ENCODE measurements at places on chromosomes 3 and 15.

DNA sequence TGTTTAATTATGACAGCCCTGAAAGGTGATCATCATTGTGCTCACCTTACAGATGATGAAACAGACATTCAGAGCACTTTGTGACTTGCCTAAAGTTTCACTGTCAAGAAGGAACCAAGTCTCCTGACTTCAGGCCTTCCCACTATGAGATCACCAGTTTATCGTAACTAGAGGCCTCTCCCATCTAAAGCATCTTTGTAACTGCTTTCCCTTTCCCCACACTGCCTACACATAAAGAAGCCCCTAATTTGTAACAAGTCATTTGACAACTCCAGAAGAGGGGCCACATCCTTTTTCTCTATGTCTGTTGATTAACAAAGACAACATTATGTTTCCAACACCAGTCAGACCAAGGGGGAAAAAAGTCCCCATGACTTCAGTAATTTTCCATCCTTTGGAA lies 1.1 kb downstream of the KLHL6 start:
- DNase-seq: no peak

- DNase-seq: no peak
Observed at GRCh38 chr3:159936541-159936940, 52.1 kb upstream of the IL12A start.

DNA sequence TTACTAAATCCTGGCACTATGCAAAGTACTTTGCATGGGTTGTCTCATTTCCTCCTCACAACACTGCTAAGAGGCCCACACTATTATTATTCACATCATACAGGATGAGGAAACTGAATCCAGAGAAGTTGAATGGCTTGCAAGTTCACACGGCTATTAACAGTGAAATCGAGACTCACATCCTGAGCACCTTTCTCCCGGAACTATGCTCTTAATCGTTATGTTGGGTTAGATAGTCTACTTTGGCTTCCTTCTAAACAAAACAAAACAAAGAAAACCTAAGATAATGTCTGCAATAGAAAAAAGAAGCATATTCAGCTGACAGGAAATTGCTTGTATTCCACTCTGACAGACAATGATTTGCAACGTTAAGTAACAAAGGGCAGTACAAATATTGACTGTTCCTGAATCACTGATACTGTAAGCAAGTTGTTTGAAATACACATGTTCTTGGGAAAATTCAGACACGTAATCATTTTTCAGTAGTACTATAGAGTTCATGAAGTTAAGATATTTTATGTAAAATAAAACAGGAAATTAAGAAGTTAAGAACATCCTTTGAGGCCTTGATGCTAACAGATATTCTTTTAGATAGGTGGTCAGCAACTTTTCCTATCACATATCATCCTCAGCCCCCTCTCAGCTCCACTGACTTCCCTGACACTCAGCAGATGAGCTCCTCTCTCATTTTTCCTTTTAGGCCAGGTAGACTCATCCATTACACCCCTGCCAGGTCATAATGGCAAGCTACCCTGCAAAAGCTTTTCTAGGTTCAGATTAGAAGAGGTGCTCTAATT lies 40.7 kb downstream of the C2CD4B start:
- DNase-seq: no peak

- no peak for DNase-seq
Observed at GRCh38 chr3:132325634-132326033, 8.4 kb downstream of the ACP3 start.

DNA sequence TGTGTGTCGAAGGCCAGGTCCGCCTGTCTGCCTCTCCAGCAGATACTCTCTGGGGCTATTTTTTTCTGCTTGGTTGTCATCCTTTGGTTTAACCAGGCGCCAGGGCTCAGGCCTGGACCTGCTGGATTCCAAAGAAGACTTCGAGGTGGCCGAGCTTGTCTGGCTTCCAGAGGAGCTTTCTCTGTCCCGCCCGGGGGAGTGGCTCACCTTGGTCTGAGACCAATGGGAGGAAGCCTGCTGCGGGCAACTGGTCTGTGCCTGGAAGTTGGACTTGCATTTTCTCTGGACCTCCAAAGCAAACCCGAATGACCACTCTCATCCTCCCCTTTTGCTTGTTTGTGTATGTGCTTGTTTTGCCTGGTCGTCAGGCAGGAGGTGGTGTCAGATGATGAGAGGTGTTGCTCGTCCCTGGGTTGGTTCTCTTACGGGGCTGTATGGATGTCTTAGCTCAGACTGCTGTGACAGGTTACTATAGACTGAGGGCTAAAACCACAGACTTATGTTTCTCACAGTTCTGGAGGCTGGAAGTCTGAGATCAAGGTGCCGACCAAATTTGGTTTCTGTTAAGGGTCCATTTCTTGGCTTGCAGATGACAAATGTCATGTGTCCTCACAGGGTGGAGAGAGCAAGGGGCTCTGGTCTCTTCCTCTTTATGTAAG lies 19.3 kb downstream of the IGF1R start:
- no peak for DNase-seq

DNA sequence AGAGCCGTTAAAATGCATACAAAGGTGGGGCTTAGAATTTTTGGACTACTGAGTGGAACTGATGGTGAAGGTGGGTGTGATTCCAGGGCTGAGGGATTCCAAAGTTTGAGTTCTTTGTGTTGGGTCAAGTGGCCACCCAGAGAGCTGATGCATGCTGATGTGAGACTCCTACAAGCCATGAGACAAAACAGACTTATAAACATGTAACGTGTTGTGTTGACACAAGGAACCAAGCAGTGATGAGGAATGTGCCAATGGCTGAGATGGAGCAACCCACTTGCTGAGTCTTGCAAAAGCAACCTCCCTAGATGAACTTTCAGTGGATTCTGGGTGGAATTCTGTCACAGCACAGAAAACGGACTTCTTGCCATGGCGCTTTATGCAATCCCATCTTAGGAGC lies 289.0 kb downstream of the TLE3 start:
- DNase-seq: no peak

Measured in skeletal muscle cell (primary cell).